ENCODE measurements at places on chromosomes 13 and 19.
A peak's percentile ranks its signal among the peaks of the same experiment; 100 is the strongest.

DNA sequence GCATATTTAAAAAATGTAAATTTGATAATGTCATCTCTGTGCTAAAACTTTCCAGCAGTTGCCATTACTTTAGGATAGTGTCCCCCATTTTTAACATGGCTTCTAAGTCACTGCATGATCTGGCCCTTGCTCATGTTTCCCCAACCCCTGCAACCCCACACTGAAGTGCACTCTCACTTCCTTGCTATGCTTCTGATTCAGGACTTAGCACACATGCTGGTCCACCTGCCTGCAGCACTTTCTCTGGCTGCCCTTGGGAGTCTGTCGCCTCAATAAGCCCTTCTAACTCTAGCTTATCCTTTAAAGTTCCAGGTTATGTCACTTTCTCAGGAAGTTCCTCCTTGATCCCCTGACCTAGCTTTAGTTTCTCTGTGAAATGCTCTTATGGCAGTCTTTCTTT lies 241.0 kb downstream of the POSTN start:
- no peak overlapping the region for H3K27ac ChIP-seq
- H3K27me3 ChIP-seq, result no peaks in the 10 kb centered on the region
- no peak for DNase-seq
- H3K4me3 ChIP-seq, result no peak overlapping the region
- no peaks in the 10 kb centered on the region for H3K4me1 ChIP-seq

- H3K4me3 ChIP-seq, result no peak overlapping the region
- peaks cover 17% of the 10 kb centered on the region for H3K4me1 ChIP-seq
- no peaks in the 10 kb centered on the region for H3K27me3 ChIP-seq
- no peaks in the 10 kb centered on the region for H3K36me3 ChIP-seq
- peak overlapping the region; percentile 98 for H3K27ac ChIP-seq
Observed at GRCh38 chr13:111156421-111156820, 41.3 kb downstream of the ARHGEF7 start.

- H3K4me1 ChIP-seq, result peaks cover 20% of the 10 kb centered on the region
- H3K36me3 ChIP-seq, result peaks cover 8% of the 10 kb centered on the region
- H3K27ac ChIP-seq, result peak within 1 kb of the TSS; percentile 99
- H3K4me3 ChIP-seq, result peak within 1 kb of the TSS; percentile 96
- no peak for DNase-seq
- no peaks in the 10 kb centered on the region for H3K27me3 ChIP-seq
Observed at GRCh38 chr19:10503002-10503789, at the start of gene KEAP1. TSS of gene KEAP1 (minus strand) at chr19:10503356. CDS start at chr19:10500033, 3,323 bp downstream.

- H3K4me1 ChIP-seq, result no peaks in the 10 kb centered on the region
- no peak overlapping the region for H3K4me3 ChIP-seq
- DNase-seq, result no peak
- no peaks in the 10 kb centered on the region for H3K27me3 ChIP-seq
- H3K36me3 ChIP-seq, result no peaks in the 10 kb centered on the region
Observed at GRCh38 chr13:101970341-101970740, 431.5 kb downstream of the FGF14 start.

- DNase-seq, result no peak
- H3K27ac ChIP-seq, result no peak overlapping the region
- H3K4me1 ChIP-seq, result peaks cover 2% of the 10 kb centered on the region
- H3K36me3 ChIP-seq, result no peaks in the 10 kb centered on the region
- no peaks in the 10 kb centered on the region for H3K27me3 ChIP-seq
Observed at GRCh38 chr13:44726214-44726613, 150.1 kb upstream of the TSC22D1 start.

- H3K4me3 ChIP-seq, result no peak overlapping the region
- H3K4me1 ChIP-seq, result peaks cover 25% of the 10 kb centered on the region
- H3K27ac ChIP-seq, result no peak overlapping the region
- no peaks in the 10 kb centered on the region for H3K27me3 ChIP-seq
- DNase-seq, result no peak
Observed at GRCh38 chr13:44651209-44651608, 75.1 kb upstream of the TSC22D1 start.

DNA sequence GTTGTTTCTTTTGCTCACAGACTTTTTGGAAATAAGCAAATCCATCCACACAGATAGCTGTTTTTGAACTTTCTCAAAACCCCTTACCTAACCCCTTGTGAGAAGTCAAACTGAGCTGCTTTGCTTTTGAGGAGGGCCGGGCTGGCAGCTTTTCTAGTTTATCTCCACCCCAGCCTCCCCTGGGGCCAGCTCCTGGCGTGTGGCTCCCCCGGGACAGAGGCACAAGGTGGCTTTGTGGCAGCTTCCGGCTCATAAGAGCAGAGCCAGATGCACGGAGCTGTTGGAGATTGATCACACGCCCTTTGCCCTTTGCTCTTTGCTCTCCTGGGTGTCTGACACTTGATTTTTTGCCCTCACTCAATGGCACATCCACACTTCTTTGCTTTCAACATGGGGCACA lies 24.9 kb upstream of the RNF113B start:
- no peak overlapping the region for H3K27ac ChIP-seq
- H3K27me3 ChIP-seq, result no peaks in the 10 kb centered on the region
- no peaks in the 10 kb centered on the region for H3K36me3 ChIP-seq
- no peak overlapping the region for H3K4me3 ChIP-seq

DNA sequence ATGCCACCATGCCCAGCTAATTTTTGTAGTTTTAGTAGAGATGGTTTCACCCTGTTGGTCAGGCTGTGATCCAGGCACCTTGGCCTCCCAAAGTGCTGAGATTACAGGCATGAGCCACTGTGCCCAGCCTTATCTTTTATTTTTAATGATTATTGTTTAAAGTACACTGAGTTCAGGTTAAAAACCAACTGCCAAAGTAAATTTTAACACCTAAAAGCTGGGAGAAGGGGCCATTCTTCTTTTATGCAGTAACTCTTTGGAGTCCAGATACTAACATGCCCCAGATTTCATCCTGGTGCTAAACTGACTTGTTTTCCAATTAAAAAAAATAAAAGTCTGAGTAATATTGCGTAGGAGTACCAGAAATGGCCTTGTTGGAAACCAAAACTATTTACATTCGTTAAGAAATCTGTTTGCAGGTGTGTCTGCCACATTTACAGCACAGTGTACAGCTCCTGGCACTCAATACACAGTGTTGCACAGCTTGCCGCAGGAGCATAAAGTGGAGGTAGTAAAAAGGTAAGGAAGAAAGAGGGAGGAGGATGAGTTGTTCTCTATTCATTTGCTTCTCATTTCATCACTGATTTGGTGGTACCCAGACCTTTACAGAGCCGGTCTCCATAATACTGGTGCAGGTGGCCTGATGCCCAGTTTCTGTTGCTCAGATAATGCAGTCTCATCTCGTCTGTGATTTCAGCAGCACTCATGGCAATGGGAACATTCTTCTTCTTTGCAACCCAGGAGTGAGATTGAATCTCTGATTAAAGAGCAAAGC lies 108.9 kb downstream of the PCCA start:
- H3K27ac ChIP-seq, result no peak overlapping the region
- H3K27me3 ChIP-seq, result no peaks in the 10 kb centered on the region
- no peak for DNase-seq

DNA sequence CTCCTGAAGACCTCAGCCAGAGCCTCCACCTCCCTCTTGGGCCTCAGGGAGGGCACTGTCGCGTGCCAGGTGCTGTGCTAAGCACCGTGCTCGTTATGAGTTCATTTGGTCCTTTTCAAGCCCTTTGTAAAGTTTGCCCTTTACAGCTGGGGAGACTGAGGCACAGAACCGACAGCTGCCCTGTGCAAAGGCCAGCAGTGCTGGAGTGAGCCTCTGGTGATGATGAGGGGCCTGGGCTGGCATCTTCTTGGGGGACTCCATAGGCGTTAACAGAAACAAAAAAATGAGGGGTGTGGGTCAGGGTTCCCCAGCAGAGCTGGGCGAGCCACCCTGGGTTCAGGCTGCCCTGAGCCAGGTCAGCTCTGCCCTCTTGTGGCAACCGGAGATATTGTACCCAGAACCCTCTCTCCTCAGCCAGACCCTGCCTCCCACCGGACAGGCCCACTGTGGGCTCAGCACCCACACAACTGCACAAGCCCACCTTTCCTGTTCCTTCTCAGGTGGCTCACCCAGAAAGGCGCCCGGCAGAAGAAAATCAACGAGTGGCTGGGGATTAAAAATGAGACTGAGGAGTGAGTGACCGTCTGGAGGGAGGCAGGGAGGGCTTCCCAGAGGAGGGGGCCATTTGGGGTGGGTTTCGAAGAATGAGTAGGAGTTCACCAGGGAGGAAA lies 5.5 kb upstream of the IFI30 start:
- peaks cover 34% of the 10 kb centered on the region for H3K36me3 ChIP-seq
- DNase-seq, result no peak
- H3K27ac ChIP-seq, result no peak overlapping the region
- no peak overlapping the region for H3K4me3 ChIP-seq
- no peaks in the 10 kb centered on the region for H3K27me3 ChIP-seq
- no peaks in the 10 kb centered on the region for H3K4me1 ChIP-seq

DNA sequence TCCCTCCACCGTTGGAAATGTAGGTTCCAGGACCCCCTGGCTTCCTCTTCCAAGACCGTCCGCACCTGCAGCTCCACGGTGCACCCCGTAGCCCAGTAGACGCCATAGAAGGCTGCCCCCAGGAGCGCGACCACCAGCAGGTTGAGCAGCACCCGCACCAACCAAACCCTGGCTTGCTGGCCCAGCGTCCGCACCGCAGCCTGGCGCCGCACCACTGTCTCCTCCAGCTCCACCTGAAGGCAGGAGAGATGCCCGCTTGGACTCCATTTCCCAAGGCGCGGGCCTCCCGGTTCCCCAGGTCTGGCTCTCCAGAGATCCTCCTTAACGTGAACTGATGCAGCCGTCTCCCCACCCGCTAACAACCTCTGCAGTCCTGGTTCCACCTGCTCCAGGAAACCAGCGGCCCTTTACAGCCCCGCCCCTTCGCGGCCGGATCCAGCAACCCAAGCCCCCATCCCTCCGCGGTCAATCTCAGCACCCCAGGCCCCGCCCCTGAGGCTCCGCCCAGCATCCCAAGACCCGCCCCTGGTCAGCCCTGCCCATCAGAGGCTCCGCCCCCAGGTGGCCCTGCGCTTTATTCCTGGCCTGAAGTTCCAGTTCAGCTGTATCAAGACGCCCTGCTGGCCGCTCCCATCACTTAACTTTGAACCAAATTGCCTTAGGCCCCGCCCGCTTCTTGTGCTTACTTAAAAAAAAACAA lies 5.0 kb upstream of the LENG1 start:
- DNase-seq, result no peak
- no peak overlapping the region for H3K4me3 ChIP-seq
- H3K36me3 ChIP-seq, result no peaks in the 10 kb centered on the region
- peaks cover 4% of the 10 kb centered on the region for H3K27me3 ChIP-seq
- peaks cover 9% of the 10 kb centered on the region for H3K4me1 ChIP-seq

DNA sequence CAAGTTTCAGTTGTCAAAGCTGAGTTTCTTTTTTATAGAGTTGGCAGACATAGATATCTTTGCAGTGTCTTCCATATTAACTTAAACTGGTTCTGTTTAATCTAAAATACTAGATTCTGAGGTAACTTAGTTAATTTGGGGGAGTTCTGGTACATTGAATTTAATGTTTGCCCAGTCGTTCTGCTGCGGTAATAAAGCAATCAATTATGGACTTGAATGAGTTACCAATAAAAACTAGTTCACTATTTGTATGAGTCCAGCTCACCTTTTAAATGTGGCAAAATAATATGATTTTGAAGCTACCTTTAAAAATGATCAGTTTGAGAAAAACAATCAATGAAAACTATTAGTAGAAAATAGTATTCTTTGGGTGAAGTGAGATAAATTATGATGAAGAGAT lies 90.2 kb downstream of the LMO7 start:
- DNase-seq, result no peak
- H3K27ac ChIP-seq, result no peak overlapping the region
- peak overlapping the region; percentile 15 for H3K4me3 ChIP-seq
- H3K4me1 ChIP-seq, result peaks cover 21% of the 10 kb centered on the region
- no peaks in the 10 kb centered on the region for H3K27me3 ChIP-seq

GRCh38 chr13:35703061-35703460 lies 226.6 kb upstream of the MAB21L1 start:
- no peak overlapping the region for H3K4me3 ChIP-seq
- no peak overlapping the region for H3K27ac ChIP-seq
- H3K4me1 ChIP-seq, result peaks cover 10% of the 10 kb centered on the region
- H3K36me3 ChIP-seq, result no peaks in the 10 kb centered on the region

- peaks cover 32% of the 10 kb centered on the region for H3K36me3 ChIP-seq
- peaks cover 25% of the 10 kb centered on the region for H3K4me1 ChIP-seq
- H3K27ac ChIP-seq, result peak overlapping the region; percentile 76
- H3K4me3 ChIP-seq, result peak overlapping the region; percentile 89
Observed at GRCh38 chr19:42076380-42076944, 496 bp downstream of the ZNF574 start.

DNA sequence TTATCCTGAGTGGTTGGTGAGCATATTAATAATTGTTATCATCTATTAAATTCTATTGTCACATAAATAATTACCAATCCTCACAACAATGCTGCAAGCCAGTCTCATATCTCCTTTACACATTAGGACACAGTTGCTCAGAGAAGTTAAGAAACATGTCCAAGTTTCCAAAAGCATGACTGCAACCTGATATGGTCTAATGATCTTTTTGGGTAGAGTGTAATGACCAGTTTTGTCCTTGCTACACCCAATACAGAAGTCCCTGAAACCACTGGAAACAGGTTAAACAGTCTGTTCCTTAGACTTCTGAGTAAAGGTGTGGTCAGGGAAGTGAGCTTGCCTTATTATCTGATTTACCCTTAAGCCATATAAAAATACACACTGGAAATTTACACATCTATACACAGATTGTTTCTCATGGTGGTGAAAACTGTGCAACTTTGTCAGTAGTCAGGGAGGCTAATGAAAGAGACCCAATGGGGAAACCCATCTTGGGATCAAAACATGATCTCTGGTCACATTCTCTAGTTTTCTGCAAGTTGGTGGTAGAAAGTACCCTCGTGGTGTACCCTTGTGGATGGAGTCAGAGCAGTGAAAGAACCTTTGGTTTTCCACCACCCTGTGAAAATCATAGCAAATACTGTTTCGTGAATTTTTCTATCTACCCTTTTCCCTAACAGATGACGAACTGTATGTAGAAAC lies 146.0 kb upstream of the KLF12 start:
- H3K27me3 ChIP-seq, result no peaks in the 10 kb centered on the region
- DNase-seq, result no peak
- no peaks in the 10 kb centered on the region for H3K4me1 ChIP-seq

DNA sequence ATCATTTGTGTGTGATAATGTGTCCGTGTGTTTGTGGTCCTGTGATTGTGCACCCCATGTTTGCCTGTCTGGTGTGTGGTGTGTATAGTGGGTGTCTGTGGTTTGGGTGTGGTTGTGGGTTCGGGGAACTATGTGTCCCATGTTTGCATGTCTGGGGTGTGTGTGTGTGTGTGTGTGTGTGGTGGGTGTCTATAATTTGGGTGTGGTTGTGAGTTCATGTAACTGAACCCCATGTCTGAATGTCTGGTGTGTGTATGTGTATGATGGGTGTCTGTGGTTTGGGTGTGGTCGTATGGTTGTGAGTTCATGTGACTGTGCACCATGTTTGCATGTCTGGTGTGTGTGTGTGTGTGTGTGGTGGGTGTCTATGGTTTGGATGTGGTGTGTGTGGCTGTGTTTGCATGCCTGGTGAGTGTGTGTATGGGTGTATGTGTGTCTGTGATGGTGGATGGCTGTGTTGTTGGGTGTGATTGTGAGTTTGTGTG lies 11.1 kb upstream of the NFIX start:
- no peaks in the 10 kb centered on the region for H3K36me3 ChIP-seq
- no peak overlapping the region for H3K27ac ChIP-seq
- no peak for DNase-seq
- H3K27me3 ChIP-seq, result no peaks in the 10 kb centered on the region
